Stimulated activated CD4-positive, alpha-beta T cell treated with anti-CD3 and anti-CD28 coated beads, TNF-alpha, amount 100 ng/mL, for 4 hours (primary cell): ENCODE measurements at places on chromosomes 1 and 21.

GRCh38 chr1:248778906-248779305 lies 23.3 kb upstream of the LYPD8 start:
- DNase-seq, result no peak

DNA sequence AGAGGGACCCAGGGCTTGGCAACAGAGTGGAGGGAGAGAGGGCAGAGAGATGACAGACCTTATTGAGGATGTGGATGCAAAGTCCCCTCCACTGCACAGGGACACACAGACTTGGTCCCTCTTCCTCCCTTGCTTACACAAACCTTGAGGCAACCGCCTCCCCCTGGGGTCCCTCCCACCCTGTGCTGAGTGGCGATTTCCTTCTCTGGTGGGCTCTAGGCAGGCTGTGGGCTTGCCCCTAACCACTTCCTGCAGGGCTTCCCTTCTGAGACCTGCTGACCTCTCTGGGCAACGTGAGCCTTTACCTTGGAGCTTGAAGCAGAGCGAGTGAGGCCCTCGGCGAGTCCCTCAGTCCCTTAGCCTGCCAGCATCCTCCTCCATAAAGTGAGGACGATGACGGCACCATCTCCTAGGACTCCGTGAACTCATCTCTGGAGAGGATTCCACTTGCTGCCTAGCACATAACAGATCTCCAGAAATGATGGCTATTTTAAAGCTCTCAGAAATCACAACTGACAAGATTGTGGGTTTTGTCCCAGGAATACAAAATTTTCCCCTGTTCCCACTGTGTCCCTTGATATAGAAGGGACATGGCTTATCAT lies 25.0 kb downstream of the KIAA1614 start:
- DNase-seq, result no peak

GRCh38 chr1:30190511-30191153 lies 532.8 kb downstream of the MATN1 start:
- DNase-seq, result no peak

DNA sequence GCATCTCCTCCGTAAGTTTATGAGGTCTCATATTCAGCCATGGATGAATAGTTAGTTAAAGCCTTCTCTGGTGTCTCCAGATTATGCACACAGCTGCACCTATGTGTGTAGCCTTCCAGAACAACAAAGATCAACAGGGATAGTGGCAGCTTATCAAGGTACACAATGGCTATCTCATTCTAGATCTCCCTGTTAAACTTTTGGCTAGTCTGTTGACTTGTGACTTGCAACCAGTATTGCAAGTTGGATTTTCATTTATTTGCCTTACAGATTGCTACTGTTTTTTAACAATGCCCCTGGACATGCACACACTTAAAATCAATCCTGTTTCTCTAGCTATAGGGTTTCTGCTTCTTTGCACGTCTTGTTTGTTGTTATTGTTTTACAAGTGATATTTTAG lies 363.2 kb downstream of the OMA1 start:
- DNase-seq, result no peak

DNA sequence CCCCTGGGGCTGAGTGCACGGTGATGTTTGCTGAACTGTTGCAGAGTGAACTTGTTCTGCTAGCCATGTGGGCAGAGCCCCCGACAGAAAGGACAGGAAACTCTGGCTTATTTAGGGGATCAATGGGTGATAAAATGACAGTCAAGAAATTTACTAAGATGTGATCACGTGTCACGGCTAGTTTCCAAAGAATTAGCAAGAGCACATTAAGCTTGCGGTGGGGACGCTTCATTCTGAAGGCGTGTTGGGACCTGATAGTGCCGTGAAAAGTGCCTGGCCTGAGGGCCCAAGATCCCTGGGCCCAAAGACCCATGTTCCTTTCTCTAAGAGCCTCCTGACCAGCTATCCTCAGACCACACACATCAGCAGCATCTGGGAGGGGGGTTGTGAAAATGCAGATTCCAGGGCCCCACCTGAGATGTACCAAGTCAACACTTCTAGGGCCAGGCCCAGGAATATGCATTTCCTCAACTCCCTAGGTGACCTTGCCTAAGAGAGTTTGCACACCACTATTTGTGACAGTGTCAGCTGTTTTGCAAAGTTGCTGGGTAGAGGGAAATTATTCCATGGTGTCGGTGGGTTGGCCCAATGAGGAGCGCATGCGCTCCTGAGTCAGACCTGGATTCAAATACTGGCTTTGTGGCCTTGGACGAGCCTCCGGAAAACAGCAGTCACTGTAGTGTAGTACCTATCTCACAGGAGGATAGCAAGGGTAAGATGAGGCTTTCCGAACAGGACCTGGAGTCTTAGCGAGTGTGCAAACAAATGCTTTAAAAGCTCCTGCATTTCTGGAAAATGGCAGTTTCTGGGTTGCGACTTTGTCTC lies 77.5 kb downstream of the SPSB1 start:
- DNase-seq, result no peak

DNA sequence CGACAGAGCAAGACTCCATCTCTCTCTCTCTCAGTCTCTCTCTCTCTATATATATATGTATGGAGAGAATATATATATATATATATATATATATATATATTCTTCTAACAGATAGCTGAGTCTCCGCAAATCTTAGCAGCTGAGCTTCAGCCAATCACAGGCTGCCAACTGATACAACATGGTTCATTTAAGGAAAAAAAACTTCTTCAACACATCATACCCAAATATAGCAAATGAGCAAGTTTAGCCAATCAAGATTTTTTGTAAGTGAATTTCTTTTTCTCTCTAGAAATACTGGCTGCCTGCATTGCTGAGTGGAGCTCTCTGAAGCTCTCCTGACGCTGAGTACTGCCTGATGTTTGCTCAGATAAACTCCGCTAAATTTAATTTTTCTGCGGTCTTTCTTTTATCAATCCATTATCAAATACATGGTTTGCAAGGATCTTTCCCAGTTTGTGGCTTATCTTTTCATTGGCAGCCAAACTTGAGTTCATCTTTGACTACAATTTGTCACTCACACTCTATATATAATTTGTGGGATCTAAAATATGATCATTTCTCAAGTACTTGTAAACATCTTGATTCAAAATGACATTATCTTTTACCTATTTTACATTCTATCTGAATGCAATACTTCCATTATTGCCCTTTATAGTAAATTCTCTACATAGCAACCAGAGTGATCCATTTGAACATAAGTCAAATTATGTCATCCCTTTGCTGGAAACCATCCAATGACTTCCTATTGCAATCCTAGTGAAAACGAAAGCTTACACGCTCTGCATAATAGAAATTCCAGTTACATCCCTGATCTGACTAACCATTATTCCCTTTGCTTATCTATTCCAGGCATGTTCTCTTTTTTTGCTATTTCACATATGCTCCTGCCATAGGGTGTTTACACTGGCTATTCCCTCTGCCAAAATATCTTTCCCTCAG lies 2131.7 kb downstream of the MRPL39 start:
- no peak for DNase-seq

- no peak for DNase-seq
Measured at GRCh38 chr1:69755647-69756046, 187.9 kb downstream of the LRRC7 start.

GRCh38 chr1:76068953-76069561 lies 5.5 kb upstream of the ST6GALNAC3 start:
- DNase-seq, result no peak

GRCh38 chr1:47759251-47759935 lies 237.8 kb downstream of the TRABD2B start:
- DNase-seq, result no peak

- no peak for DNase-seq
Measured at GRCh38 chr1:220011620-220012019, 34.7 kb downstream of the EPRS1 start.

DNA sequence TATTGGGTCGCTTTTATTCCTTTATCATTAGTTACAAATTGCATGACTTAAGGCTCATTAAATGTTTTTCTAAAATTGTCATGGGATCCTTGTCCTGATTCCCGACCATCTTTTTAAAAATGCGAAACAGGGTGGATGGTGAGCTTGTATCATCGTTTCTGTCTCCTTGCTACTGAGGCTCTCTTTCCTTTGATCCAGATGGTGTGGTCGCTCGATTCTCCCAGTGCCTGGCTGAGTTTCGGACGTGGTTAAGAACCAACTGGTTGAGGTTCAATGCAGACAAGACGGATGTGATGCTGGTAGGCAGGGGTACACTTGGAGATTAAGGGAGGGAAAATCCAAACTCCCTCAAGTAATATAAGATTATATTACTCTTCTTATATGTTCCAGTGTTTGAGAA lies 1.2 kb downstream of the MIER1 start:
- DNase-seq, result no peak

- DNase-seq, result no peak
Measured at GRCh38 chr1:94351481-94351880, 66.7 kb upstream of the ABCD3 start.

GRCh38 chr1:5504364-5504740 lies 487.9 kb downstream of the NPHP4 start:
- no peak for DNase-seq

GRCh38 chr21:39313042-39313570 lies 326 bp downstream of the BRWD1 start:
- no peak for DNase-seq

DNA sequence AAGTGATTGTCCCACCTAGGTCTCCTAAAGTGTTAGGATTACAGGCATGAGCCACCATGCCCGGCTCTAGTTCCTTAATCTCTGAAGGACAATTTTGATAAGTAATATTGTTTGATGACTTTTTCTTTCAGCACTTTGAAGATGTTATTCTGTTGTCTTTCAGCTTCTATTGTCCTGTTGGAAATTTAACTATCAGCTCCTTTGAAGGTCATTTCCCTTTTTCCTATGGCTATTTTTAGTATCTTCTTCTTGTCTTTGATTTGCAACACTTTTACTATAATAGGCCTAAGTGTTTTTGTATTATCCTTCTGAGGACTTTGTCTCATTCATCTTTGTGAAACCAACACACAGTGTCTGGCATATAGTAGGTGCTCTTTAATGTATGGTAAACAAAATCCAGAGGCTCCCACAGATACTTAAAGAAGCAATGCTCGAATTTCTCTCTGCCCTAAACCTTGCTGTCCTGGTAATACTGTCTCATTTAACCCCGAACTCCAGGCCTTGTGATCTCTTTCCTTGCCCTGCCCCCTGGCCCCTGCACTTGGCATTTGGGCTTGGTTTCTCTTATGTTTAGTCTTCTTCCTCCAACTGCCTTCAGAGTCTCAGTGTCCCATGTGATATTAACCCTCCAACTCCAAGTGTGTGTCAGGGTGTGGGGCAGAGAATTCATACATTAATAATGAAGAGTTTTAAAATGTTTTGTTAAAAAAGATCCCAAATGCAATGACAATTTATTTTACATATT lies 19.0 kb upstream of the AGO1 start:
- DNase-seq, result no peak

- no peak for DNase-seq
Measured at GRCh38 chr1:66298464-66298863, 235.5 kb upstream of the SGIP1 start.

DNA sequence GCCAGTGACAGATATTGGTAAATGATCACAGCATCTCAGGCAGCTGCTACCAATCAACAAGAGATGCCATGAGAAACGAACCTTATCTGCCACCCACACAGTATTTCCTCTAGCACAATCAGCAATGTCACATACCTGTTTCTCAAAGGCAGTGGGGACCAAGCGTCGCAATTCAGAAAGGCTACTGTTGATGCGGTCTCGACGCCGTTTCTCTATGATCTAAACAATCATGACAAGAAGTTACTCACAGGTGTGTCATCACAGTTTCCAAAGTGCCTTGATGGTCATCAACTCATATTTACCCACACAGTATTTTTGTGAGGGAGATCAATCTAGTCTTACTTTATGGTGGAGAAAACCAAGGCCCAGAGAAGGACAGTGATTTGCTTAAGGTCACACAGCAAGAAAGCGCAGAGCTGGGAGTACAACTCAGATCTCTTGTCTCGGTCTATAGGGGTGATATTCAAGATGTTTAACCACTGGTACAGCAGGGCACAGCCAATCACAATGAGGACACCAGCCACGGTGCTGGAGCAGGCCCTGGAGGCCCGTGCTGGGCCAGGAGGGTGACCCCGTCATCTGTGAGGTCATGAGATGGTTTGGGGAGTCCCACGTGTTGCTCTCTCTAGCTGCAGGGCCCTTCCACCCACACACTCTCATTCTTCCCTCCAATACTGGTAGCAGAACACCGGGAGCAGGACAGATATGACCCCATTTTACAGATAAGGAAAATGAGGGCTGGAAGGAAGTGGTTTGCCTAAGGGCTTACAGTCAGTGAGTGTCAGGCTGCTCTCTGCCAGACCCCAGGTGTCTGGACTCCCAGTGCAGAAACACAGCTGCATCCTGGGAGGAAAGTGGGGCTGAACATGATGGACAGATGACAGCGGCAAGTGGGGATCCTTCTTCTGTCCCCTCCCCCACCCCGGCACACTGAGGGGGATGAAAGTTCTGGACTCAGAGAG lies 7.8 kb downstream of the HEYL start:
- DNase-seq, result no peak

GRCh38 chr1:21490774-21491487 lies 18.3 kb upstream of the ALPL start:
- no peak for DNase-seq

DNA sequence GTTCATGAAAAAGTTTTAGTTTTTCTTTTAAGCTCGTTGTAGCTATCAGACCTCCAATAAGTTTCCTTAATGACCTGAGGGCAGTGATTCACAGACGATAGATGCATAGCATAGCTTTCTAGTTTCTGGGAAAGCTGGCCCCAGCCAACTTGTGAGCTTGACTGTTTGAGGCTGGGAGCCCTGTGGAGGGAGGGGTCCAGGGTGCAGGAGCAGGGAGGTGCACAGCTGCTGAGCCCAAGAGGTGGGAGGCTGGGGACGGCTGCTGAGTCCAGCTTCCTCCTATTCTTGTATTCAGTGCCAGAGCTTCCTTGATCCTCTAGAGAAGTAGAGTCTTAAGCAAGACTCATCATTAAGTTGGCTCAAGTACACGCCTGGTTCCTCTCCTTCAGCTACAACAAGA lies 11.0 kb upstream of the AVPR1B start:
- no peak for DNase-seq

DNA sequence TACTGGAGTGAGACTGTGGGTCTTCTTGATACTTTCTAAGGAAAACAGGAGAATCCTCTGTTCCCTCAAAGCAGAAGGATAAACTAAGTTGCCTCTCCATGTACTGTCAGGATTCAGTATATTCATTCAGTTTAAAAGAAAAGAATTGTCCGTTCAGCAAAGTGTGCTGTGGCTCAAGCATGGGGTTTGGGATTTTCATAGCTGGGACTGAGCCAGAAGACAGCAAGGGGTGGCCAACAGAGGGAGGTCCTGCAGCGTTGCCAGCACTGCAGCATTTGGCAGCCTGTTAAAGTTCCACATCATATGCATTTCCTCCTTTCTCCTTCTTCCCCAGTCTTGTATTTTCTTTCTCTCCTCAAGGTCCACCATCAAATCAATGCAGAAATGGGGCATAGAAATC lies 75.1 kb downstream of the DTL start:
- DNase-seq, result no peak

GRCh38 chr1:114959423-114959822 lies 70.2 kb upstream of the TSHB start:
- DNase-seq, result no peak

GRCh38 chr1:15477646-15478212 lies 1.8 kb downstream of the CELA2B start:
- no peak for DNase-seq
